ENCODE measurements at places on chromosomes 16 and 17.
A peak's percentile ranks its signal among the peaks of the same experiment; 100 is the strongest.

DNA sequence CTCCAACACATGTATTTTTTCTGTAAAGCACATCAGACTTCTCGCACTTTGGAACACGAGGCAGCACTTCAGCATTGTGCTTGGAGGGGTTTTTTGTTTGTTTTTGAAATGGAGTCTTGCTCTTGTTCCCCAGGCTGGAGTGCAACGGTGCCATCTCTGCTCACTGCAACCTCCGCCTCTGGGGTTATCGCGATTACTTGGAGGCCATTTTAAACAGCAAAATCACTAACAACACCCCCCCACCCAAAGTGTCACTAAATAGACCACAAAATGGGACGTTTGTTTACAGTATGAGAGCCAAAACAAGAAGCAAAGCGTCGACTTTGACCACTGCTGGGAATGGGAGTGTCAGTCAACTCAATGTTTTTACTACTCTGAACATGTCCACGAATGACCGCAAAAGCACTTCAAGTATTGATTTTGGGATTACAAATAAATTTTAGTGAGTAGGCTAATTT lies 9.0 kb upstream of the C16orf87 start:
- no peak for DNase-seq

DNA sequence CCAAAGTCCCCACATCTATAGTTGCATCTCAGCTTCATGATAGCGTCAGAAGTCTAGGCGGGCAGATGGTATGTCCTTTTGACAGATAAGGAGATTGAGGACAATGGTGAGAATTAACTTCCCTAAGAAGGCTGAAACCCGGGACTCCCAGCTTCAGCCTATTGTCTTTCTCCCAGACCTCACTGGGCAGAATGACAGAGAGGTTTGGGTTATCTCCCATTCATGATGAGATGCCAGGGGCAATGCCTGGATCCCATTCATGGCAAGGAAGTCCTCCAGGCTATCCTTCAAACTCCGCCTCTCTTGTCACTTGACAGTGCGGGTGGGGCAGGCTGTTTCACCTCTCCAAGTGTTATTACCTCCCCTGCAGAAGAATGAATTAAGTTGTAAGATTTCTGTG lies 100.3 kb downstream of the IRX5 start:
- no peak for DNase-seq

DNA sequence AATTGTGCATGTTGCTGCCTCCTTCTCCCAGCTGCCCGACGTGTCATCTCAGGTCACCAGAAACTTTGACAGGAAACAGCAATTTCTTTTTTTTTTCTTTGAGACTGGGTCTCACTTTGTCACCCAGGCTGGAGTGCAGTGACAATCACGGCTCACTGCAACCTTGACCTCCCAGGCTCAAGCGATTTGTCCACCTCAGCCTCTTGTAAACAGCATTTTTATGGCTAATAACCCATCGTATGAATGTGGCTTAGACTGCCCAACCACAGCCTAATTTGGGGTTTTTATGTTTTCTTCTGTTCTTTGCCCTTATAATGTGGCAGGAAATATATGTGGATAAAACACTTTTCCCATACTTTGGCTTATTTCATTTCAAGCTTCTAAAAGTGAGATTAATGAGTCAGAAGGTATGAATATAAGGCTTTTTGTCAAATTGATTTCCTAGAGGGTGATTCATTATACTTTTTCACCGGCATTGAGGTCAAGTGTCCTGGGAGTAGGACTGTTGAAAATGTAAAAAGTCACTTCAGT lies 31.0 kb upstream of the SLC5A10 start:
- DNase-seq: peak; percentile 59

GRCh38 chr16:801584-802363 lies 1.2 kb upstream of the GNG13 start:
- DNase-seq: no peak

DNA sequence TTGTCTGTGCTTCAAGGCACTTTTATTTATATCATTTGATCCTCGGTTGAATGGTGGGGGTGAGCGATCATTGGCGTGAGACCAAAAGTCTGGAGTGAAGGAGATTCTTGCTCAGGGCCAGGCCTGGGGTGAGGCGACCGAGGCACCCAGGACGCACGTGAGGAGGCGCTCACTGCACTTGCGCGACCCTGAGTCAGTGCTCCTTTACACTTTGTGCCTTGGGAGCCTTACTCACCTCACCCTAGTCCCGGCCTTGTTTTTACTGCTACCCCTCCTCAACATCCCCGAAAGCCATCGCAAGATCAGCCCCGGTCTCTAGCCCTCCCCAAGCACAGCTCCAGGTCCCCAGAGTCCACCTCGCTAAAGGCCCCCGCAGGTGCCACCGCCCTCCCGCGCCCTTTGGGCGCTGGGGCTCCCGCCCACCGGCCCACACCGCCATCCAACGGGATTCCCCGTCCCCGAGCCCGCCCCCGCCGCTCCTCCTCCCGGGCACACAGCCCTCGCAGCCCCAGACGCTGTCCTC lies 496 bp downstream of the EZH1 start:
- peak; percentile 79 for DNase-seq

DNA sequence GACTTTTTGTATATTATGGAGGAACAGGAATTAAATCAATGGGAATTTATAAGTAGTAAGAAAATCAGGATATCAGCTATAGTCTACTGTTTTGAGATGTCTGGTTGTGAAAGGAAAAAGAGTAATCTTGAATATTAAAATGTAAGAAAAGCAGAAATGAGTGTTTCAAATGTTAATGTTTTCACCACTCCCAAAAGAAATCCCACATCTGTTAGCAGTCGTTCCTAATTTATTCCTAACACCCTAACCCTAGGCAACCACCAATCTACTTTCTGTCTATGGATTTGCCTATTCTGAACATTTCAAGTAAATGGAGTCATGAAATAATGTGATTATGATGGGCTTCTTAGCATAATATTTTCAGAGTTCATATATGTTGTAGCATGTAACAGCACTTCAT lies 133.0 kb downstream of the CHD9 start:
- DNase-seq: no peak

DNA sequence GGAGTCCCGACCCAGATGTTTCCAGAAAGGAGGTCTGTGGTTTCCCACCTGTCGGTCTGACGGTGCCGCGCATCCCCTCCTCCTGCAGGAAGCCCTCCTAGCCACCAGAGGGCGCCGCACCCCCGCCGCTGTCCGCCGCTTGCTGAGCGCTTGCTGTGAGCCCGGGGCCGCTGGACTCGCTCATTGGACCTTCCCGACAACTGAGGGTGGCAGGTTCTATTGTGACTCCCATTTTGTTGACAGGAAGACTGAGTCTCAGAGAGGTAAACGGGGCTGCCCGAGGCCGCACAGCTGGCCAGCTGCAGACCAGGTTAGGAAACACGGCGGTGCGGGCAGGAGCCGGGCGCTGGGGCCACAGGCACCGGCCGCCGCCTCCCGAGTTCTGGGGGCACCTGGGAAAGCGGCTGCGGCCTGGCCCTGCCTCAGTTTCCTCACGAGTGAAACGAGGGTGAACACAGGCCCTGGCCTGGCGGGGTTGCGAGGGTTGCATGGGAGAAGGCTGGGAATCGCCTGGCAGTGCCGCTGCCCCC lies 191.1 kb upstream of the CIBAR2 start:
- peak; percentile 69 for DNase-seq

- peak; percentile 92 for DNase-seq
Observed at GRCh38 chr17:81566461-81567126, 14.4 kb upstream of the FAAP100 start.

- peak; percentile 15 for DNase-seq
Observed at GRCh38 chr16:49158029-49158642, 123.5 kb downstream of the CBLN1 start.

GRCh38 chr17:68346448-68346847 lies 55.2 kb downstream of the ARSG start:
- no peak for DNase-seq

GRCh38 chr17:64327201-64327930 lies 63.3 kb downstream of the PECAM1 start:
- no peak for DNase-seq

DNA sequence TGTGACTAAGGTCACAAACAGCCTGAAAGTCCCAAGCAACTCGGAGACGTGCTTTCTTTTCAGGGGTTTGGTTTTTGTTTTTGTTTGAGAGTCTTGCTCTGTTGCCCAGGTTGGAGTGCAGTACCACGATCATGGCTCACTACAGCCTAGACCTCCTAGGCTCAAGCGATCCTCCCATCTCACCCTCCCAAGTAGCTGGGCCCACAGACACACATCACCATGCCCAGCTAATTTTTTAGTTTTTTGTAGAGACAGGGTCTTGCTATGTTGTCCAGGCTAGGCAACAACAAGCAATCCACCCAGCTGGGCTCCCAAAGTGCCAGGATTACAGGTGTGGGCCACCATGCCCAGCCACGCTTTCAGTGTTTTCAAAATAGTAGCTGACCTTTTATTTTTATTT lies 19.8 kb upstream of the GGA2 start:
- no peak for DNase-seq

- no peak for DNase-seq
Observed at GRCh38 chr16:49827805-49828438, 28.0 kb downstream of the ZNF423 start.

- peak; percentile 93 for DNase-seq
Observed at GRCh38 chr17:40559954-40560591, 5.2 kb downstream of the CCR7 start.

- no peak for DNase-seq
Observed at GRCh38 chr17:22453181-22453580, 760.9 kb downstream of the KCNJ18 start.

GRCh38 chr16:66050991-66051390 lies 315.5 kb upstream of the CDH5 start:
- no peak for DNase-seq

DNA sequence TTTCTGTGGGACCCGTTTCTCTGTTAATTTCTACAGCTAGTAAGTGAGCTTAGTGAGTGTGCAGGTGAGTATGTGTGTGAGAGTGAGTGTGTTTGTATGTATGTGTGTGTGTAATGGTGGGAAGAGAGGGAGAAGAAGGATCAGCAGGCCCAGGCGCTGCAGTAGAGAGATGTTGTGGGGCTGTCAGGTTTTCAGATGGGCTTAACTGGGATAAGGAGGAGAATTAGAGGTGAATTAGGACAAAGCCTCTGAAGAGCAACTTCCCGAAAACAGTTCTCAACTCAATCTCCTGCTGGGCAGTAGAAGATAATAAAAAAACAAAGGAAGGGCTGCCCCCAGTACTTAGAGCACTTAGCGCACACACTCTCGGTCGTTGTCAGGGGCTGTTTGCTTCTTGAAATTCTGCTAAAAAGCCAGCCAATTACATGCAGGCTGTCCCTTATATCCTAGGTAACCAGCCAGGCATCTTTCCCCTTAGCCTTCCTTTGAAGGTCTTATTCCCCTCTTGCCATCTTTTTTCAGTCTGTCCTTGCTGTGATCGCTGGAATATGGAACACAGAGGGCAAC lies 63.4 kb downstream of the CLEC16A start:
- DNase-seq: no peak

GRCh38 chr16:35506018-35506897 lies 2046.8 kb downstream of the TP53TG3F start:
- DNase-seq: no peak

DNA sequence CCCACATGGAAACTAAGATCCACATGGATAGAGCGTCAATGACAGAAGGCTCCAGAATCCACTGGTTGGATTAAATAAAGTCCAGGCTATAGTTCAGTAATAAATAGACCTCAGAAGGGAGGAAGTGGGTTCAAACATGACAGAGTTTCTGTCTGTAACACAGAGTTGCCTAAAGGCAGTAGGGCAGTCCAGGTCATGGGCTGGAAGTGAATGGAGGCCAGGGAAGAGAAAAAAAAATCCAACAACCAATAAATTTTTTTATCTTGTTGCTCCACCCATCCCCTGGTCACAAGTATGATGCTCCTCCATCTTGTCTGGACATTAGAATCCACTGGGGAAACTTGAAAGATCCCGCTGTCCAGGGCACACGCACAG lies 92.4 kb downstream of the RGS9 start:
- no peak for DNase-seq

- DNase-seq: no peak
Observed at GRCh38 chr16:16162591-16162990, 60.7 kb downstream of the ABCC6 start.

DNA sequence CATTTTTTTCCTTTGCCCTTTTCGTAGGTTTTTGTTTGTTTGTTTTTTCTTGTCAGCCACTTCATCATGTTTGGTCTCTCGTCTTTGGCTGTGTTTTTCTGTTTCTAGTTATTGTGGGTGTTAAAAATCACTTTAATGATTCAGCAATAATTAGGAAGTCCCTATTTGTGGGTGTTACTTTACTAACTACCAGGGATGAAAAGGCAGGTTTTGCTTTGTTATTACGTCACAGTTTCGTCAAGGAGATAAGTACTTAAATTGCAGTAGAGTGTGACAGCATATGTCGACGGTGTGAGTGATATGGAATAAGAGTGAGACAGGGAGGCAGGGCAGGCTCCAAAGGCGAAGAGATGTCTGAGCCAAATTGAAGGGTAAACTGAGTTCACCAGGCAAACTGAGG lies 479.6 kb downstream of the WWOX start:
- DNase-seq: no peak

- no peak for DNase-seq
Observed at GRCh38 chr17:53133876-53134275, 688.9 kb upstream of the KIF2B start.

- peak; percentile 78 for DNase-seq
Observed at GRCh38 chr17:69870751-69871199, 204.2 kb upstream of the KCNJ16 start.

GRCh38 chr16:87432330-87432915 lies 40.3 kb downstream of the MAP1LC3B start:
- no peak for DNase-seq

DNA sequence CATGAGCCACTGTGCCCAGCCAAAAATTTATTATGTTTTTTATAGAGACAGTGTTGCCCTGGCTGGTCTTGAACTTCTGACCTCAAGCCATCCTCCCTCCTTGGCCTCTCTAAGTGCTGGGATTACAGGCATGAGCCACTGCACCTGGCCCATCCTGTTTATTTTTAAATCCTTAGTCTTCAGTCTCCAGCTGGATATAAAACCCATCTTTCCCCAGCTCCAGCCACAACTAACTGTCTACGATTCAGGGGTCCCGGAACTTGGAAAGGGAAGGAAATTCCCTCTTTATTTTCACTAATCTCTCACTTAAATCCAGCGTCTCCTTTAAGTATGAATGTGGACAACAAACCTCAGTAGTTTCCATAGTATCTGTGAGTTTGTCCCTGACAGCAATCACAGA lies 62.2 kb downstream of the IQCK start:
- no peak for DNase-seq
